Naive thymus-derived CD8-positive, alpha-beta T cell (primary cell): ENCODE measurements at places on chromosomes 1 and 21. TPM values are rescaled to one million over a fixed set of nuclear protein-coding genes. Genes with fewer than 3 reads are reported as not detected.
A peak's percentile ranks its signal among the peaks of the same experiment; 100 is the strongest.

GRCh38 chr1:94716965-94717364 is 103.2 kb upstream of the SLC44A3 start:
- no peak for DNase-seq

- no peak for DNase-seq
Observed at GRCh38 chr21:23452384-23453083, 2154.7 kb downstream of the MRPL39 start.

GRCh38 chr21:38440746-38441145 is 57.5 kb downstream of the ERG start:
- DNase-seq = no peak

GRCh38 chr1:203569490-203570318 is 56.9 kb upstream of the ATP2B4 start:
- DNase-seq = no peak

- DNase-seq = no peak
Observed at GRCh38 chr1:27778056-27778455, 5.0 kb downstream of the STX12 start.

DNA sequence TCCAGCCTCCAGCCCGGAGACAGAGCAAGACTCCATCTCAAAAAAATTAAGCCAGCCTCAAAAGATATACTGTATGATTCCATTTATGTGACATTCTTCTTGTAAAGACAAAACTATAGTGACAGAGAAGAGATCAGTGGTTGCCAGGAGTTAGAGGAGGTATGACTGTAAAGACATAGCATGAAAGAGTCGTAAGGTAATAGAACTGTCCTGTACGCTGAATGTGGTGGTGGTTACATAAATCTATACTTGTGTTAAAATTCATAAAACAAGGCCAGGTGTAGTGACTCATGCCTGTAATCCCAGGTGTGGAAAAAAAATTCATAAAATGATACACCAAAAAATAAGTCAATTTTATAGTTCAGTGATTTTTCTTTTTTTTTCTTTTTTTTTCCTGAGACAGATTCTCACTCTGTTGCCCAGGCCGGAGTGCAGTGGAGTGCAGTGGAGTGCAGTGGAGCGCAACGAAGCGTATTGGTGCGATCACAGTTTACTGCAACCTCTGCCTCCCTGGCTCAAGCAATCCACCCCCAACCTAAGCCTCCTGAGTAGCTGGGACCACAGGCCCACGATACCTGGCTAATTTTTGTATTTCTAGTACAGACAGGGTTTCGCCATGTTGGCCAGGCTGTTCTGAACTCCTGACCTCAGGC is 84.9 kb upstream of the CXADR start:
- no peak for DNase-seq

GRCh38 chr1:86997538-86997937 is 83.1 kb downstream of the HS2ST1 start:
- DNase-seq = no peak

- no peak for DNase-seq
Observed at GRCh38 chr1:31689379-31689778, 14.4 kb downstream of the COL16A1 start.

DNA sequence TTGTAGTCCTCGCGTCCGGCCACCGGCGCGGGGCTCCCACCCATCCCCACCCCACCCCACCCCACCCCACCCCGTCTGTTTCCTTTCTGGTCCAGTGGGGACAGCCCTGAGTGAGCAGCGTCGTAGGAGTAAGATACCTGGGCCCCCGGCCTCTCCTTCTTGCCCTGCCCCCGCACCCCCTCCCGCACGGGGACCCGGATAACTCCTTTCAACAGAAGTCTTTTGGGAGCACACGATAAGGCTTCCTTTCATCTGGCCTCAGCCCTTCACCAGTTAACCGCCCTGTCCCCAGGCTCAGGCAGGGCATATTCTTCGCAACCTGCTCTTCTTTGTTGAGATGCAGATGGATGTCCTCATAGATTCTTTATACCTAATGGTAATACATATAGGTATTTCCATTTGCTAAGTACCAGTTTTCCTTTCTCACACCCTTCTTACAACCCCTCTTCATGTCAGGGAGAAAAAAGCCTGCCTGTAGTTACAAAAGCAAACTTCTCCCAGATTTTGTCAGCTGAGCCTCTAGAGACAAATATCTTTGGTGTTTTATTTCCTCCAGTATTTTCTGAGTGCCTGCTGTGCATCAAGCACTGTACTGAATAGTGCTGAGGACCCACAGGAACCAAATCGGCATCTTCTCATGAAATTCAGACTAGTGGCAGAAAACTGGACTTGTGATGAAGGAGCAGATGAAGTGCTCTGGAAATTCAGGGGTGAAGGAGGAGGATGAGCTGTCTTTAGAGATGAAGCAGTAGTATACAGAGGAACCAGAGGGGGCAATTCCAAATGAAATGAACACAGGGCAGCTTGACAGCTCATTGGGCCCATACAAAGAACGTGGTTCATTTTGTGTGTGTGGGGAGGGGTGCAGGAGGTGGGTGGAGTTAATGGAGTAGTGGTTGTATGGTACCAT is 33.6 kb downstream of the SLC2A1 start:
- DNase-seq = no peak

DNA sequence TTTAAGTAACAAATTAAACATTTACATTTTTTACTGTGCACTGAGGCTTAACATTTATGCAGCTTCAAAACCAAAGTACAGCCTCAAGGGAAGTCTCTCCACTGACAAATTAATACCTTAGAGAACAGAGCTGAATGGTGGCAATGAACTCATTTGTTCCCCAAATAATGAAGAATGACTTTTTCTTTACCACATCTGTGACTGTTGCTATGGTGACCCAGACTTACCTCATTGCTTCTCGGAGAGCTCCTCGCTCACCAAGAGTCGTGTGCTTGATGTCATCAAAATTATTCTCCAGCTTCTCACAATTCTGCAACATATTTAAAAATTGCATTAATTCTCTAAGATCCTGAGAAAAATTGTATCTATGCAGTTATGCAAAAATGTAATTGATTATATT is 92.9 kb downstream of the DPYD start:
- DNase-seq = peak; percentile 22

DNA sequence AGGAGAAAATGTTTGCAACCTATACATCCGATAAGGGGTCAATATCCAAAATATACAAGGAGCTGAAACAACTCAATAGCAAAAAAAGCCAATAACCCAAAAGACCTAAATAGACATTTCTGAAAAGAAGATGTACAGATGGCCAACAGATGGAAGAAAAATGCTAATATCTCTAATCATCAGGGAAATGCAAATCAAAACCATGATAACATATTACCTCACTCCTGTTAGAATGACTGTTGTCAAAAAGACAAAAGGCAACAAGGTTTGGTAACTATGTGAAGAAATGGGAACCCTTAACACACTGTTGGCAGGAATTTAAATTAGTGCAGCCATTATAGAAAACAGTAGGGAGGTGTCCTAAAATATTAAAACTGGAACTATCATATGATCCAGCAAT is 74.7 kb downstream of the LEPR start:
- no peak for DNase-seq

- DNase-seq = no peak
Observed at GRCh38 chr1:212496682-212497081, 64.0 kb downstream of the NENF start.

DNA sequence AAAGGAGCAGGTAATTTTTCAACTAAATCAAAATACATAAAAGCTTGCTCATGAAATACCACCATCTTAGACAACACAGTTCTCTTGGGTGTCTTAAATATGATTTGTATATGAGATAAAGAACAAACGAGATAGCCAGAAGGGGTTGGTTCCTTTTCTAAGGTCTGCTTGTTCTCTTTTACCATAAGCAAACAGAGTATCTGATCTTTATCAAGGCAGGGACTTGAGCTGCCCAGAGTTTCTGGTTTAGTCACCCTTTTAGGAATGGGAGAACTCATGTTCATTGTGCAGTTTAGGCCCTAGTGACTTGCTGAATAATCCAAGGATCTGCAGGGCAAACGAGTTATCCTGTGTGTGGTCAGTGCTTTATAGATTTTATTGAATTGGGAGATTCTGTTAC is 3.0 kb upstream of the SUCO start:
- no peak for DNase-seq

DNA sequence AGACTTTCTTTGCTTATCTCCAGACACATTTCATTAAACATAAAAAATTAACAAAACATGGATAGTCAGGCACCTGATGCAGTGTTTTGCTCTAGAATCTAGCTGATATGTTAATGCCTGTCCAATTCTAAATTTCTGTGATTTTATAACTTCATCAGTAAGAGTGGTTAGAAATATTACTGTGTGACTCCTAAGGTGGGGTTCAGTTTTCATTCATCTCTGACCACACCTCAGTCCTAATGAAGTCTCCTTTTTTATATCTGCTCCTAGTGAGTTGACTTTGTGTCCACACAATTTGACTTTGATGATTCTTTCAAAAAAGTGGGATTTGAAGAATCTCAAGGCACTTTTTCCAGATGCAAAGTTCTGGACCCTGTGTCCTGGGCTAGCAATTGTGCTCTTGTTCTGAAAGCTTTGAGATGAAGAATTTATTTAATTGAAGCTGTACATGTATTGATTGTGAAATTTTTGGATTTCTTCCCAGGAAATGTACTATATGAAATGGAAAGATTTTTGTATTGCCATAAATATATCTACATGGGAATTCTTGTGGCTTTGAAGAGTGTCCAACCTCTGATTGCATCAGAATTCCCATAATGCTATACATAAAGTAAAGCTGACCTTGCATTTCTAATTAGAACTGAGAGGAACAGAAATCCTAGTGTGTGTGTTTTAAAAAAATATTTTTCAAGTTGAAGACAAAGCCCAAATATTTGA is 111.2 kb downstream of the GIPC2 start:
- DNase-seq = no peak

DNA sequence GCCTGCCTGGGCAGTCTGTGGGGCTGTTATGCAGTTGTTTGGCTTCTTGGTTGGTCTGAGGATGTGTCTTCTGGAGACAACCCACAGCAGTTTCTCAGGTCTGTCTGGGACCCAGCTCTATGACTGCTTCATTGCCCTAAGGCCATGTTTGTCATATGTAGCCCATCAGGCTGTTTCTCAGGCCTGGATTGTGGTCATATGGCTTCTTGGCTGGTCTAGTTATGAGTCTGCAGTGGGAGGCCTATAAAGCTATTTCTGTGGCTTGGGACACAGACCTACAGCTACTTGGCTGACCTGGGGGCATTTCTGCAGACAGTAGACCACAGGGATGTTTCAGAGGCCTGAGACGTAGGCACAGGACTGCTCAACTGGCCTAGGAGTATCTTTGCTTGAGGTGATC is 41.5 kb downstream of the CHIA start:
- no peak for DNase-seq

DNA sequence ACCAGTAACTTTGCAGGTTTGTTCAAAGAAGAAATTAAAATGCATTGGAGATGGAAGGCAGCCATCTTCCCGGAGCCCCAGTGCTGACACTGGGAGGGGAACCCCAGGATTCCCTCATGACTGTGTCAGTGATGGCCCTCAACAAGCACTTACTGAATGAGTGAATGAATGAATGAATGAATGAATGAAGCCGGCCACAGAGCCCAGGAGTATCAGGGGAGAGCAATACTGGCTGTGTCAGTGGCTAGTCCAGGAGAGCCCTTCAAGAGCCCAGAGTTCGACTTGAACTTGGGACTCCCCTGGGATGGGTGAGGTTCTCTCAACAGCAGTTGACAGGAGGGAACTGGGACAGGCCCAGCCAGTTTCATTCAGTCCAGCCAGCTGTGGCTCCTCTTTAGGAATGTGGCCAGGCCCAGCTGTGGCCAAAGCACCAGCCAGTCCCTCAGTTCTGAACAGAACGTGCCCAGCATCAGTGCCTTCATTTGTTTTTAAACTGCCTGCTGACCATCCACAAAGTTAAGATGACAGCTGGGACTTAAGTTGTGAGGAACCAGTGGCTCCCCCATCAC is 9.2 kb upstream of the ERG start:
- DNase-seq = no peak

GRCh38 chr1:39632682-39633417 is 6.6 kb downstream of the HEYL start:
- no peak for DNase-seq

GRCh38 chr1:228417483-228418203 is 982 bp upstream of the TRIM17 start:
- DNase-seq = no peak

- DNase-seq = no peak
Observed at GRCh38 chr1:162159515-162159914, 90.0 kb downstream of the NOS1AP start.

Gene LRRC39
- not detected for polyA plus RNA-seq

Gene TMEM200B
- 0.08 TPM for polyA plus RNA-seq

Gene BCL2L15
- not detected for polyA plus RNA-seq

Gene TFF2
- polyA plus RNA-seq = not detected

Gene AMY1C
- polyA plus RNA-seq = not detected

Gene TNFSF18
- not detected for polyA plus RNA-seq

Gene FALEC
- polyA plus RNA-seq = 0.38 TPM

Gene EVA1C
- polyA plus RNA-seq = 14.3 TPM

Gene TPTE
- not detected for polyA plus RNA-seq
